ENCODE measurements at places on chromosomes 11 and 22. TPM values are rescaled to one million over a fixed set of nuclear protein-coding genes. Genes with fewer than 3 reads are reported as not detected.
A peak's percentile ranks its signal among the peaks of the same experiment; 100 is the strongest.

The ADAMTS15 gene
- total RNA-seq = 0.52 TPM

The SNX32 gene
- not detected for total RNA-seq

The EHF gene
- 40.5 TPM for total RNA-seq

The MADD gene
- total RNA-seq = 22.8 TPM

The RNF169 gene
- 15.0 TPM for total RNA-seq

The TMEM191C gene
- total RNA-seq = 0.33 TPM

The PGGHG gene
- total RNA-seq = 484 TPM

DNA sequence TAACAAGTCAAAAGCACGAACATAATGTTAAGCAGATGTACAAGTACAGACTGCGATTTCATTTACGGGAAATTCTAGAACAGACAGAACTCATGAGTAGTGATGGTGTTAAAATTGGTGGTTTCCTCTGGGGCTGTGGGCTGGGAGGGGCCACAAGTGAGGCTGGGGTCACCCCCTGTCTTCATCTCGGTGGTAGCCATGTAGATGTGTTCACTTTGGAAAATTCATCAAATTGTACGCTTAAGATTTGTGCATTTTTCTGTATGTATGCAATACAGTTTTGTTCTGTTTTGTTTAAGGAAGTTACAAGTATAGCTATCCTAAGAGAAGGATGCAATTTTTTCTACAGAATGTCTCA is 504 bp upstream of the ASCC2 start:
- H3K27ac ChIP-seq = peak overlapping the region; percentile 47
- no peak overlapping the region for H3K4me3 ChIP-seq
- no peaks in the 10 kb centered on the region for H3K27me3 ChIP-seq
- peaks cover 16% of the 10 kb centered on the region for H3K4me1 ChIP-seq
- H3K36me3 ChIP-seq = no peaks in the 10 kb centered on the region
- DNase-seq = no peak

DNA sequence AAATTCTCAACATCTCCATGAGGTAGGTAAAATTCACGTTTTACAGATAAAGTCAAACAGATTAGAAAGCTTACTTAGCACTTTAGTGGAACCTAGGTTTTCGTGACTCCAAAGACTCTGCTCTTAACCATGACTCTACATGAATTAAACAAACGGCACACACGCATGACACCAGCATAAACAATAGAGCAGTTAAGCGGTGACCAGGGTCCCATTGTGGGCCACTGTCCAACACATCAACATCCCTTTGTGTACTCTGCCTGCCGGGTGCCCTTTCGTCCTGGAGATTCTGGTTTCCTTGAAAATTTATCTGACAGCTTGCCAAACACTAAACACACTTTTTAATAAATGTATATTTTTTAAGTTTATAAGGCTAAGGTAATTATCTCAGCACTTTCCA is 941.7 kb downstream of the OPCML start:
- no peaks in the 10 kb centered on the region for H3K4me1 ChIP-seq
- H3K4me3 ChIP-seq = no peak overlapping the region
- no peak overlapping the region for H3K27ac ChIP-seq
- no peaks in the 10 kb centered on the region for H3K27me3 ChIP-seq
- no peaks in the 10 kb centered on the region for H3K36me3 ChIP-seq

GRCh38 chr22:37749226-37749625 is 52.4 kb downstream of the TRIOBP start:
- no peaks in the 10 kb centered on the region for H3K27me3 ChIP-seq
- no peak overlapping the region for H3K4me3 ChIP-seq
- no peak for DNase-seq

DNA sequence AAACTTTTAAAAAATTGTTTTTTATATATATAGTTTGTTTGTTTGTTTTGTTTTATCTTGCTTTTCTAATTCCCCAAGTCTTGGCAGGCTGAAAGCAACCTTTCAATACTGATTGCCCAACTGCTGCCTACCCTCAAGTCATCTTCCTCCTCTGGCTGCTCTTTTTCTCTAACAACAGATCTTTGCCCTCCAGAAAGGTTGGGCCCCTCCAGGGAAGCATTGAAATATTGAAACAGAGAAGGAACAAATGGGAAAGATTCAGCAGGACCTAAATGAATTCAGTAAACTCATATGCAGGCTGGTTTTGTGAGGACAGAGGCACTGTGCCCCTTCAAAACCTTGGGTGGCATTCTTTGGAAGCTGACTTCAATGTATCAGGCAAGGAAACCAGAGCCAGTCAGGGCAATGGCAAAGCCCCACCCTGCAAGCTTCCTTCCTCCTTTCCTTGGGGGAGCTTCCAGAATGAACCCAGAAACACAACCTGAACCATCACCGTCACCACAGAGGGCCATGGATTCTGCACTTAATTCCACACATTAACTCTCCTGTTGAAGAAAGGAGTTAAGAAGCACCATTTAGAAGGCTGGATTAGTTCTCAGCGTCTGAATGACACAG is 815 bp upstream of the MS4A6A start:
- no peaks in the 10 kb centered on the region for H3K36me3 ChIP-seq
- H3K27me3 ChIP-seq = no peaks in the 10 kb centered on the region
- H3K4me3 ChIP-seq = no peak overlapping the region
- no peak overlapping the region for H3K27ac ChIP-seq
- H3K4me1 ChIP-seq = no peaks in the 10 kb centered on the region

- H3K36me3 ChIP-seq = peaks cover 1% of the 10 kb centered on the region
- peak overlapping the region; percentile 3 for H3K4me3 ChIP-seq
- no peaks in the 10 kb centered on the region for H3K27me3 ChIP-seq
- H3K27ac ChIP-seq = peak overlapping the region; percentile 94
- DNase-seq = peak; percentile 36
Measured at GRCh38 chr11:65576232-65576866, 496 bp downstream of the EHBP1L1 start.

- no peaks in the 10 kb centered on the region for H3K27me3 ChIP-seq
- no peaks in the 10 kb centered on the region for H3K36me3 ChIP-seq
- peaks cover 35% of the 10 kb centered on the region for H3K4me1 ChIP-seq
Measured at GRCh38 chr11:77090373-77091111, 12.1 kb upstream of the OMP start.

DNA sequence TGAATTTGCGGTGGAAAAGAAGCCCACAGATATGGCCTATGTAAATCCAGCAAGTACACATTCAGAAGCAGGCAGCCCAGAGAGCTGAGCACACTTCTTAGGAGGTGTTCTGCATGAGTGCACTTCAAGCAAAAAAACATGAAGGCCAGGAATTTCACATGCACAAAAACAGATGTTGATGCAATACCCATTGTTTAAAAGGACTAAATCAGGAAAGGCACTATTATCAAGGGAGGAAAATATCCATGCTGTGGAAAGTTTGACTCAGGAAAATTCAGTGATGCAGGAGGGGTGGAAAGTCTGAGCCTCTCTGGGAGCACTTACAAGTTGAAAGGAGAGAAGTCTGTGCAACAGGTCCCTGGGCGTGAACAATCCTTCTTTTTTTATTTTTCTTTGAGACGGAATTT is 15.8 kb upstream of the CARS1 start:
- peaks cover 16% of the 10 kb centered on the region for H3K4me1 ChIP-seq
- H3K27me3 ChIP-seq = no peaks in the 10 kb centered on the region
- DNase-seq = no peak
- H3K27ac ChIP-seq = no peak overlapping the region
- H3K4me3 ChIP-seq = no peak overlapping the region
- no peaks in the 10 kb centered on the region for H3K36me3 ChIP-seq

DNA sequence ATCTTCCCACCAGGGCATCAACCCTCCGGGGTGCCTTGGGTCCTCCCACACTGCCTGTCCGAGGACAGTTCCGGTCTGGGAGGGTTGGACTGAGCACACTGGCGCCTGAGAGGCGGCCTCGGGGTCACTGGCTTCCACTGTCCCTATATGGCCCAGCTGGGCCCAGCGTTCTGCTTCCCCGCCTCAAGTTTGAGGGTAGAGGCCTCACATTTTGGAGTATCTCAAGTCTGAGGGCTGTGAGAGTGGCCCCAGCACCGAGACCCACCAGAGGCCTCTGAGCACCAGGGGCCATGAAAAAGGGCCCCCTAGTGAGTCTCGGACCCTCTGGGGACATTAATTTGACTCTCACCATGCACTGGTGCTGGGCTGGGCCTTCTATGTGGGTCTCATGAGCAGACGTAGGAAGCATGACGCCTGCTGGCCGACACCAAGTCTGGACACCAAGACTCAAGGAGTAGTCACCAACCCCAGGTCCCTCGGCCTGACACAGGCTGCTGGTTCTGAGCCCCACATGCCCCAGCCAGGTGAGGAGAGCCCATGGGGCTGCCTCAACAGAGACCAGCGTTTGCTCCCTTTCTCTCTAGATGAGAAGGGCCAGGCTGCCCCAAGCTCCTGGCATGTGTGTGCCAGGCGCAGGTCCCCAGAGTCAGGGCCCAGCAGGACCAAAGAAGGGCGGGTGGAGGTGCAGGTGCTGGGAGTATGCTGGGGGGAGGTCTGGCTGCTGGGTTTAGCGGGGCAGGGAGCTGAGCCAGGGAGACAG is 27.5 kb downstream of the ARVCF start:
- no peak for DNase-seq
- no peaks in the 10 kb centered on the region for H3K27me3 ChIP-seq
- H3K27ac ChIP-seq = no peak overlapping the region

DNA sequence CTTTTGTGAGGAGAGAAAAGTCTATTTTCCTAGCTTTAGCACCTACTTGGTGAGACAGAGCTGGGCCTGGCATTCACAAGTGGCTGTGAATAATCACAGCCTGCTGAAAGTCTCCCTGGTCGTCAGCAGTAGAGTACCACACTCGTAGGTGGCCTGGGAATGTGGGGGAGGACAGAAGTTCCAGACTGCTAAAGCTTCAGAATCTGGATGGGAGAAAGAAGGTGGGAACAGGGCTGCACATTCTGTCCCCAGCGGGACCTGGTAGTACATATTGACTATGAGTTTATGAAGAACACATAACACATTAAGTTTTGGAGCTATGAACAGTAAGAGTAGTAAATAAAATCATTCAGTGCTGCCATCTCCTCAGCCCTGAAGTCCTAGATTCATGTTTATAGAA is 19.0 kb upstream of the LIMK2 start:
- DNase-seq = no peak
- H3K4me1 ChIP-seq = no peaks in the 10 kb centered on the region
- no peak overlapping the region for H3K4me3 ChIP-seq
- H3K36me3 ChIP-seq = peaks cover 6% of the 10 kb centered on the region
- no peaks in the 10 kb centered on the region for H3K27me3 ChIP-seq

- no peak overlapping the region for H3K27ac ChIP-seq
- no peak for DNase-seq
- no peak overlapping the region for H3K4me3 ChIP-seq
Measured at GRCh38 chr11:111549196-111549868, 8.8 kb downstream of the LAYN start.

DNA sequence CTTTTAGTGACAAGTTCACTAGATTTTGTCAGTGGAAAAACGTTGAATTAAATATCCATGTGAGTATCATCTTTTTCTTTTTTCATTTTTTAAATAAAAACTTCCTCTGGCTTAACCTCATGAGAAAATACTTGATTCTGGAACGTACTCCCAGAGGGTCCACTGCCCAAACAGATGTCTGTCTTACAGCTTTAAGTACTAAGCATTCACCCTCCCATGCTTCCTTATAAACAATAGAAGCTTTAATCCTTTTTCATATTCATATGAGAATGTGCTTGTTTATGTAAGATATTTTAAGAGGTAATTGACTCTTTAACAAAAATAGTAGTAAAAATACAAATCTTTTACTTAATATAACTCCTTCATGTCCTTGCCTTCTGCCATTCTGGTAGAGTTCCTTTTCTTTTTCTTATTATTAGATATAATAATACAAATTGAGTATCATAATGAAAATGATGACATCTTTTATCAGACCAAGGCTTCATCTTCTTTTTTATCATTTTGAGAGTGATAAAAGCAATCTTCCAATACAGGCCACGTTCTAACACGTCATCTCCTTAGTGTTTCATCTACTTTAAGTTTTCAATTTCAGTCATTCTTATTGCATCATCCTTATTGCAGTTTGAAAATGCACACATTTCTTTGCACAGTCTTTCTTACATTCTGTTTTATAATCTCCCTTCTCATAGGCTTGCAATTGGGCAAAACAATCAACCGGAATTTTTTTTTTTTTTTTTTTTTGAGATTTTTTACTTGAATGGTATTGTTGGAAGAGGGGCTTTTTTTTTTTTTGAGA is 69.5 kb upstream of the MYO18B start:
- no peak for DNase-seq
- no peak overlapping the region for H3K4me3 ChIP-seq
- H3K27ac ChIP-seq = no peak overlapping the region
- peaks cover 4% of the 10 kb centered on the region for H3K4me1 ChIP-seq
- H3K36me3 ChIP-seq = no peaks in the 10 kb centered on the region
- H3K27me3 ChIP-seq = no peaks in the 10 kb centered on the region

DNA sequence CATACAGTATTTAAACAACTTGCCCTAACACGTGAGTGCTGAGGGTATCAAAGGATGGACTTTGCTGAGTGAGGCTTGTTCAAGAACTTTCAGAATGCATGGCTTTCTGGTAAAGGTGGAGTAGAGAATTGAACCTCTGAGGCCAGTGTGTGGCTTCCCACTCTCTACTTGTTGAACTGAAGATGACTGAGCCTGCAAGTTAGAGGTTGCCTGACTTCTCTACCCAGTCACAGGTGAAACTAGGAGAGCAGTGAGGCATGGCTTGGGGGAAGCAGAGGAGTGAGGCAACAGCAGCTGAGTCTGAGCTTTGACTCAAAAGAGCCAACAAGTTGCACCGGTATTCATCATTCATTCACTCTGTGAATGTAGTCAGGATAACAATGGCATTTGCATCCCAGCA is 256.4 kb upstream of the SESN3 start:
- no peaks in the 10 kb centered on the region for H3K4me1 ChIP-seq
- H3K36me3 ChIP-seq = no peaks in the 10 kb centered on the region
- no peaks in the 10 kb centered on the region for H3K27me3 ChIP-seq
- no peak overlapping the region for H3K27ac ChIP-seq
- no peak for DNase-seq
- no peak overlapping the region for H3K4me3 ChIP-seq

GRCh38 chr11:6303661-6304060 is 16.6 kb downstream of the CAVIN3 start:
- H3K4me1 ChIP-seq = no peaks in the 10 kb centered on the region
- H3K36me3 ChIP-seq = no peaks in the 10 kb centered on the region
- H3K27me3 ChIP-seq = no peaks in the 10 kb centered on the region
- H3K27ac ChIP-seq = no peak overlapping the region
- H3K4me3 ChIP-seq = no peak overlapping the region
- DNase-seq = no peak
